ENCODE measurements at places on chromosomes 2 and 18.
A peak's percentile ranks its signal among the peaks of the same experiment; 100 is the strongest.

DNA sequence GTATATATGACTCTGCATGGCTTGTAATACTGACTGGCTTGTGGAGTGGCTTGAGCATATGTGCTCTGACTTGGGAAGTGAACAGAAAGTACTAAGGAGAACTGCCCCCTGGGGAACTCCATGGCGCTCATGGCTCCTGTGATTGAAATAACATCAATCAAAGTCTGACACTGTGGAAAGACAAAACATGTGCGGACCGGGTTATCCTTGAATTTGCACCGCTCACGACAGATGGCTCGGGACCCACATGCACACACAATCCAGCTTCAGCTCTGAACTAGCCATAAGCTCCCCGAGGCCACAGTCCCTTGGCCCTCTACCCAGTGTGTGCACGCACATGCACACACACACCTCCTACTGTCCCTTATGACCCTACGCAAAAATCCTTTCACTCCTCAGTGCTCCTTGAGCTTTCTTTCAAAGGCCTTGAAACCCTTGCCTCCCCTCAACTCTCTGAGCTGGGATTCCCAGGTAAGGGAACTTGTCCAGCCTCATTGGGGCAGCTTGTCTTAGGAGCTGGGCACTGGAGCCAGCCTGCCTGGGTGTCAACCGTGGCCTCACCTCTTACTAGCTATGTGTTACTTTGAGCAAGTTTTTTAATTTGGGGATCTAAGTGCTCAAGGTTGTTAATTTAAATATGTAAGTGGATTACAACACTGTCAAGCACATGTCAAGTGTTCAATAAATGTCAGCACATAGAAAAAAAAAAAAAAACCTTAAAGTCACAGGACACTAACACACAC is 43.6 kb downstream of the MRPS5 start:
- DNase-seq: no peak

DNA sequence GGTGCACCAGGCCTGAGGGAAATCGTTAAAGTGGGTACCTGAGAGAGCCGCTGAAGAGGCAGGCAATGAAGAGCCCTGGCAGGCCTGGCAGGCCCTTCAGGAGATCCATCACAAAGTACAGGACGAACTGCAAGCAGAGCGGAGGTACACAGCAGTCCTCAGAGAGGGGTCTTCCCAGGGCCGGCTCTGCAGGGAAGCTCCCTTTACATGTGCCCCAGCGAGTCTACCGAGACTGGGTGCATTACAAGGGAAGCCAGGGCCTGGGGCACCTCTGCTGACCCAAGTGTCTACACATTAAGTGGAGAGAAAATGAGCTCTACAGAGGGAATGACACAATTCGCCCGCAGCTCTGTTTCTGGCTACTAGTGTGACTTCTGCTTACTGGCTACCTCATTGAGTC is 8.1 kb upstream of the ATRAID start:
- no peak for DNase-seq

GRCh38 chr18:45275367-45276113 is 339.7 kb upstream of the SLC14A2 start:
- DNase-seq: no peak

GRCh38 chr2:241612156-241613016 is 24.6 kb downstream of the THAP4 start:
- DNase-seq: no peak

- no peak for DNase-seq
Measured at GRCh38 chr2:67159929-67160328, 237.2 kb upstream of the ETAA1 start.

- no peak for DNase-seq
Measured at GRCh38 chr2:217975626-217976025, 27.2 kb downstream of the TNS1 start.

- no peak for DNase-seq
Measured at GRCh38 chr2:240989451-240990265, 8.8 kb upstream of the SNED1 start.

DNA sequence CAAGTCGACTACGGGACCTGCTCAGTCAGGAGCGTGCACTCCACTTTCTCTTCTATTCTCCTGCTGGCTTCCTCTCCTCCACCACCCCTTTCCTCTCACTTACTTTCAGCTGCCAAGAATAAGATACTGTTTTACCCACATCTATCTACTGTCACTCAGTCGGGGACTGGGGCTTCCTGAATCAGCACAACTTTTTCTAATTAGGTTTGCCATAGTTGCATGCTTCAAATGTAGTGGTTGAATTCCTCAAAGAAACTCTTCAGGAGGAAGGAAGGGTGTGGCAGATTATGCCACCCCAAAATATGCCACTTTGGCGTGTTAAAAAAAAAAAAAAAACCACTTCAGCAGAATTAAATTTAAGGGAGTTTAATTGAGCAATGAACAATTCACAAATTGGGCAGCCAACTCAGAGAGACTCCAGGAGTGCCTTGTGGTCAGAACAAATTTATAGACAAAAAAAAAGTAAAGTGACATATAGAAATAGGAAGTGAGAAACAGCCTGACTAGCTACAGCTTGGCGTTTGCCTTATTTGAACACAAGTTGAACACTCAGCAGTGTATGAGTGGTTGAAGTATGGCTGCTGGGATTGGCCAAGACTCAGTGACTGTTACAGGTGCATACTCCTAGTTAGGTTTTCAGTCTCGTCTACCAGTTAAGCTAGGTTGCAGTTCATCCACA is 32.5 kb upstream of the RMDN2 start:
- no peak for DNase-seq

DNA sequence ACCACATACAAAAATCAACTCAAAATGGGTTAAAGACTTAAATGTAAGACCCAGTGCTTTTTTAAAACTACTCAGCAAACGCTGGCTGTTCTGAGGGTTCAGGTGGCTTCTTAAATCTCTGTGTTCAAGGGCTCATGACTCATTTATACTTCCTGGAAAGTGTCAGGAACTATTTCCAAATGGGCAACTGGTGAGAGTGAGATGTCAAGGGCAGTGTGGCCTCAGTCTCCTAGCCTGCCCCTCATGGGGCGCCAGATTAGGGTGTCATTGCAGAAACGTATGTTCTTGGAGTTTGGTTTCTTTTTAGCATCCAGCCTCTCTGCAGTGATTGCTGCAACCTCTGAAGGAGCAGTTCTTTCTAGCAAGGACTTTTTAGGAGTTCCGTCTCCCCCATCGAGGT is 485.4 kb downstream of the TNS1 start:
- no peak for DNase-seq

DNA sequence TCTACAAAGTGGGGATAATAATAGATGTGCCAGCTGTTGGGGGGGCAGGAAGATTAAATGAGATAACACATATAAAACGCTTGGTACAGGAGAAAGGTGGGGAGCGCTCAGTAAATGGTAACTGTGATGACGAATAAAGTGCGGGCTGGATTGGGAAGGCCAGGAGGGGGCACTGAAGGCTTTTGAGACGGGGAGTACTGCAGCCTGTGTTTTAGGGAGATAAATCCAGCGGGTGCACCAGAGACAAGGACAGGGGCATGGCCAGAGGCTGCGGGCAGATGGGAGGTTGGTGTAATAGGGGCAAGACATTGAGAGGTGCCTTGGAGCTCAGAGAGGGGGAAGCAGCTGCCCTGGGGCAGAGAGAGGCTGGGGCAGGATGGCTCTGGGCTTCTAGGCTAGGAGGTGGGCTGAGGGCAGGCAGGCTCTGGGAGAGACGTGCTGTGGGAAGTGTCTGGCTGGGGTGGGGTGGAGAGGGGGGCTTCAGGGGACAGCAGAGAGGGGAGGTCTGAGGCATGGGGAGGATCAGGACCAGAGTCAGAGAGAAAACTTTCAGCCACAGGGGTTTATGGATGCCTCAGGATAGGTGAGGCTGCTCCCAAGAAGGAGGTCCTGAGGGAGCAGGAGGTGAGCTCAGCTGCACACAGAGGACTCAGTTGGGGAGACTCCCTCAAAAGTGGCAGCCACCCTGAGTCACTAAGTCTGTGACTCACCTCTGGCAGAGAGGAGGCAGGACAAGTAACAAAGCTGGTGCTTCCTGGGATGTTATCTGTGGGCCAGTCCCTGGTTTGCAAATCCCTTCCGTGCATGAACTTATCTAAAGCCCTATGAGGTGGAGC is 18.8 kb downstream of the TEX44 start:
- DNase-seq: peak; percentile 28

GRCh38 chr2:66495788-66496640 is 61.1 kb downstream of the MEIS1 start:
- DNase-seq: no peak

- DNase-seq: no peak
Measured at GRCh38 chr2:237529452-237530402, 36.6 kb upstream of the PRLH start.

DNA sequence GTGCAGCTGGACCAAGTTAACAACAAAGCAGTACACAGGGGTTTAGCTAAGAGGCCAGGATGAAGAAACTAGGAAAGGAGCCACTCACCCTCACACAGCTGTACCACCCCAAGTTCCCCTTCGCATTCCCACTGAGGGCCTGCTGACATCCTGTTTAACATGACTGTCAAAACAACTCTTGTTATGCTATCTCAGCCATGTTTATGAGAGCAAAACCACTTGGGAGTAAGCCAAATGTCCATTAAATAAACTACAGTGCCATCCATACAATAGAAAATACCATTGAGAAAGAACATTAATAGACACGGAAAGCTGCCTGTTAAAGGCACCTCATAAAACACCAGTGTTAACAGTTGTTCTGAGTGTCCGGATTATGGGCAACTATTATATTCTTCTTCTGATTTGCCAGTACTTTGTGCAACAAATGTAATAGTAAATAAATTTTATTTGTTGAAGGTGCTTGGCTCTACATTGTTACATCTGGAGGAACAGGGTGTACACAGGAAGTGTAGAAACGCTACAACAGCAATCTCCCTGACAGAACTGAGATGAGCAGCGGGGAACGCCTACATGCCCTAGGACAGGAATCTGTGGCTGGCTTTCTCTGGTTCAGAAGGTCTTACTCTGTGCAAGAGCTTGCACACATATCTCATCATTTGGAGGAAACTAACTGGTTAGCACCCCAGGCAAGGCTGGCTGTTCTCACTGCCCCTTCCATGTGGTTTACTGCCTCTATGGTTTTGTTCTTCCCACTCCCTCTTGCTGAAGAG is 85.6 kb downstream of the EHD3 start:
- DNase-seq: no peak

DNA sequence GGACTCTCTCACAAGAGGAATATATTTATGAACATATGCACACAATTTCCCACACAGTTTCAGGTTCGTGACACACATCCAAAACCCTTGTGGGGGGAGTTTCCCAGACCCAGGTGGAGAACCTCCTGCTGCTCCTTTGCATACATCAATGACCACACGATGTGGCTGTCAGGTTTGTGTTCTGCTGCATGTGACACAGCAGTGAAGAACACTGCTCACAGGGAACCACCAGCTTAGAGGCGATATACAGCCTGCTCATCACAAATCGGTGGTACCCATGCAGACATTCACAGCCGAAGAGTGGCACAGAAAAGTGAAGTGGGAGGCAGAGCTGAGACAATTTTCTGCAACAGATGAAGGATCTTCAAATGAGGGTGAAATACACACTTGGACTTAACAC is 175.6 kb upstream of the ZFP36L2 start:
- no peak for DNase-seq

- no peak for DNase-seq
Measured at GRCh38 chr18:75926811-75927210, 499.3 kb upstream of the SMIM21 start.

GRCh38 chr2:64630752-64631151 is 23.0 kb downstream of the SERTAD2 start:
- no peak for DNase-seq

DNA sequence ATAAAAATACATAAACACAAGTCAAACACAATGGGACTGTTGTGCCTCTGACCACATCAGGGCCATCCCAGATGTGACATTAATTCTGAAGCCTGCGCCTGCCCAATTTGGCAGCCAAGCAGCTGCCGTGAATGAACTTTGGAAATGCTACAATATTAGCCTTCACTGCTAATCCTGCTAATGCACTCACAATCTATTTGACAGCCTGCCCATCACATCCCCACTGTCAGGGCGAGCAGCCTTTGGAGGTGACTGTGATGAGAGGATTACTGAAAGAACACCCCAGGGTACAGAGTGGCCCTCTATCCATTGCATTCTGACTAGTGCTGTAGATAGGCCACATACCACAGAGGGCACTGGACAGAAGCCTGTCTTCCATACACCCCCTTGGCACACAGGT is 21.6 kb downstream of the OSR1 start:
- no peak for DNase-seq

GRCh38 chr2:112942654-112943002 is 31.7 kb downstream of the IL37 start:
- DNase-seq: no peak

DNA sequence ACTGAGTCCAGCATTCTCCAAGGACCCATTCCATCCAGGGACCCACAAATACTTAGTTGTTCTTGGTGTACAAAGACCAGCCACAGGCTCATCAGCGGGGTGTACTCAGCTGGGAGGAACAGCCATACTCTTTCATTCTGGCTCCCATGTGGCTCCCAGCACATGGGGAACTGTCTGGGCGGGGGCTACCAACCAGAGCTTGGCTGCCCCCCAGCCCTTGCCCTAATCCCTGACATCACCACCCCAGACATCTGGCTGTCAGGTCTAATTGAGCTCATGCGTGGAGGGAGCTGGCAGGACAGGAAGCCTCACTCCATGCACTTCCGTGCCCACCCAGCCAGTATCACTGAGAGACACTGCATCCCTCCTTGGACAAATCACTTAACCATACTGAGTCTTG is 283.6 kb downstream of the DYSF start:
- no peak for DNase-seq

DNA sequence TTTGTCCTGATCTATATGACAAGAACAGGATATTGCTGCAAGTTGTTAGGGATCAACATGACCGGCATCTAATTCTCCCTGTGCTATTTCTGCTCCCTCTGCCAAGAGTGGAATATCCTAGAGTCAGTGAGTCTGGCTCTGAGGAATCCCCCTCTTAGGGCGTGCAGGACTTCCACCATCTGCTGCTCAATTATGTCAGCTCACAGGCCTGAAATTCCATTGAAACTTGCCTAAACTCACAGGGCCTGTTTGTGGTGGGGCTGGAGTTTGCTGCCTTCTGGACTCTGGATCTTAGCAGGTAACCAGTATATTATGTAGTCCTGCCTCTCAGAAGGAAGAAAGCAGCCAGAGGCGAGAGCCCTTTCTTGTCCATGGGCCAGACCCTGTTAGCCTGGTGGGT is 323.0 kb downstream of the TSN start:
- no peak for DNase-seq

GRCh38 chr2:135056790-135057189 is 4.7 kb downstream of the RAB3GAP1 start:
- no peak for DNase-seq

GRCh38 chr18:49416511-49416910 is 43.9 kb downstream of the DYM start:
- DNase-seq: no peak

GRCh38 chr2:96866986-96867755 is 2.7 kb downstream of the SEMA4C start:
- DNase-seq: no peak

- DNase-seq: no peak
Measured at GRCh38 chr2:187475499-187476248, 27.6 kb upstream of the CALCRL start.

DNA sequence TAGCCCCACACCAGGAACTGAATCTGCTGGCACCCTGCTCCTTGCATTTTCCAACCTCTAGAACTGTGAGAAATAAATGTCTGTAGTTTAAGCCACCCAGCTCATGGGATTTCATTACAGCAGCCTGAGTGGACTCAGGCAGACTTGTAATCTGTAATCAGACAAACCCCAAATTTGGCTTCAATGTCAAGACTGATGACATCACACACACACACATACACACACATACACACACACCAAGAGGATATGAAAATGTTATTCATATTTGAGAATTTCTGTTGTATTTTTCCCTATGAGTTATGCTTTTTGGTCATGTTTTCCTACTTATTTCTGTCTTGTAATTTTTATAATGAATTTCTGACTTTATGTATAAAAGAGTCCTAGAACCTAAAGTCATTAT is 83.8 kb upstream of the GLI2 start:
- DNase-seq: no peak
